Hematopoietic multipotent progenitor cell treated with erythropoietin and hydrocortisone succinate and interleukin-3 and kit ligand, for 15 days (in vitro differentiated cells): ENCODE measurements at places on chromosomes 12 and 14.

GRCh38 chr12:132310181-132311040, 19.0 kb downstream of the GALNT9 start:
- DNase-seq = no peak

- DNase-seq = no peak
These were observed 62.0 kb upstream of the SYT1 start for GRCh38 chr12:78802593-78802992.

DNA sequence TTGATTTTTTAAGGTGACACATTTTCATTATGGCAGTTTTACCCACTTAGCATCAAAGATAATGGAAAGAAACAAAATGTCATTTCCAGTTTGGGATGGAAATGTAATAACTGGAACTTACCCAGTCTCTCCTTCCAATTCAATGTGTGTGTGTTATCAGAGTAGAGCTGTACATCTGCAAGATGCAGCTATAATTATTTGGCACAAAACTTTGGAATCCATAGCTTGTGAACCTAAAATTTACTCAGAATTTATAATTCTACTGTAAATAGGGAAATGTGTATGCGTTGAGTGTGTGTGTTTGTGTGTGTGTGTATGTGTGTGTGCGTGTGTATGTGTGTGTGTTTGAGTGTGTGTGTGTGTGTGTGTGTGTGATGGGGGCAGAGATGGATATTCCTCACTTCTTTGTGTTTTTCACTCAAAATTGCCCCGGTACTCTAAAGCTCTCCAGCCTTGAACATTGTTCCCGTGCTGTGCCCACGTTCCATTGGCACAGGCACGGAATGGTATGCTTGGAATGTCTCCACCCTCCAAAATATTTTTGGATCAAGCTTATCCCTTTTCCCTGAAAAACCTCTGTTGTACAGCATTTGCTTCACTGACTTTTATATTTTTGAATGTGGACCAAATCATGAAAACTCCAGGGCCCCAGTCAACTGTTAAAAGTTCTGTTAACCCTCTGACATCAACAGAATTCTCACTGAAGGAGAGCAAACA, 150.2 kb upstream of the BMP4 start:
- DNase-seq = no peak

DNA sequence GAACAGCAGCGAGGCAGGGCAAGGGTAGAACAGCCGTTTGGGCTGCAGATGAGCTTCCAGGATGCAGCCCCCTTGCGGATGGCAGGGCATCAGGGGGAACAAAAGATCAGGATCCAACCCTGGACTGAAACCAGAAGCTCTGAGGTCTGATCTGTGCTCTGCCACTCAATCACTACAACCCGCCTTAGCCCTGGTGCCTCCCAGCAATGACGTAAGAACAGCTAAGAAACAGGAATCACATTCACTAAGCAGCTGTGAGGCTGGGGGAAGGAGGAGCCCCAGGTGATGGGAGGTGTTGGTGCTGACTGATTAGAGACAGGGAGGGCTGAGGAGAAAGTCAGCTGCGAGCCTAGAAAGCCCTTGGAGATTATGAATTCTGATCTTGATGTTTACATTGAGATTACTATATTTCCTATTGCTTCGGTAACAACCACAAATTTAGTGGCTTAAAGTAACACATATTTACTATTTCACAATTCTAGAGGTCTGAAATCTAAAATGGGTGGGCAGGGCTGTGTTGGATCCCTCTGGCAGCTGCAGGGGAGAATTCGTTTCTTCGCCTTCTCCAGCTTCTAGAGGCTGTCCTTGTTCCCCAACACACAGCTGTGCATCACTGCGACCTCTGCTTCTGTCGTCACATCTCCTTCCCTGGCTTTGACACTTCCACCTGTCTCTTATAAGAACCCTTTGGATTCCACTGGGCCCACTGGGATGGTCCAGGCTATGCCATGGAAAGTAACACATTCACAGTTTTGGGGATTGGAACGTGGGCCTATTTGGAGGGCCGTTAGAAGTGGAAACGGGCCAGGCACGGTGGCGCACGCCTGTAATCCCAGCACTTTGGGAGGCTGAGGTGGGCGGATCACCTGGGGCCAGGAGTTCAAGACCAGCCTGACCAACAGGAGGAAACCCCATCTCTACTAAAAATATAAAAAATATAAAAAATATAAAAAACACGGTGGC, 6.1 kb upstream of the CD9 start:
- DNase-seq = no peak

GRCh38 chr14:78074561-78074960, 95.6 kb upstream of the NRXN3 start:
- DNase-seq = no peak

- DNase-seq = peak; percentile 57
These were observed 156.6 kb downstream of the DAD1 start for GRCh38 chr14:22432348-22432976.

DNA sequence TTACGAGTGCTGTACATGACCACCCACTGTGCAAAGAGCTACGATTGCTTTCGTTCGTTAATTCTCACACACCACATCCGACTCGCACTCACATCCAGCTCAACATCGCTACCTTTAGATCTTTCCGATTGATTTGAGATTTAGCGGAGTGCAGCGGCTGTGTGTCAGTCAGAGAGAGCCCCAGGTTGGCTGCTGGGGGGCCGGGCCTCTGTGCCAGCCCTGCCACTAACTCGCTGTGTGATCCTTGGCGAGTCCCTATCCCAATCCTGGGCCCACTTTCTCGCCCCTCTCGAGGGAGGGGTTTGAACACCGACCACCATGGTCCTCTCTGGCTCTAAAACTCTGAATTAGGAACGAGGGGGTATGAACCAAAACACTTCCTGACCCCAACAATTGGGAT, 8.6 kb downstream of the DLK1 start:
- no peak for DNase-seq

DNA sequence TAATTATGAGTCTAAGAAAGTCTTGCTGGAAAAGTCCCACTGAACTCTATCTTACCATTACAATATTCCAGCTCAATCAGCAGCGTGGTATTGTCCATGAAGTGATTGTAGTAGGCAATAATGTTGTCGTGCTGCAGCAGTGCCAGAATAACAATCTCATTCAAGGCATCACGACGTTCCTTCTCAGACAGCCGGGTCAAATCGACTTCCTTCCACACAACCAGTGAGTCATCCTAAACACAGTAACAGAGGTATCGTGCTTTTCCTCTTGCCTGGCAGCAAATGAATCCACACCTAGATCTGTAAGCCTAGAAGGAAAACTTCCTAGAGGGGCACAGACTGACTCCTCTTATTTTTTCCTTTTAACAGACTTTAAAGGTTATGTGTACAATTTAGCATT, 2.9 kb downstream of the NEK9 start:
- DNase-seq = no peak

DNA sequence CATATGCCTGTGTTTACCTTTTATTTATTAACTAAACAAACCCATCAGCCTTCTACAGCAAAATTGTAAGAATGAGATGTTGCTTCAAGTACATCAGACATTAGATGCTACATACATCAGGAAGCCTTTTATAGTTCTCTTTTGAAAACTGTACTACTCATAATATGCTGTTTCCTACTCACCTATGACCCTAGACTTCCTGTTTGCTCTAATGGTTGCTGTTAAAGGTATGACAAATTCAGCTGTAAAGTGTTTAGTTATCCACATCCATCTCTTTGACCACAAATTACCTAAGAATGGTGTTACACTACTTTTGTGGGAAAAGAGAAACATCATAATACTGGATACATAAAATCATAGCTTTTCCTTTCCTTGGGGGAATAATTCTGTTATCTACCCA, 220.0 kb downstream of the RAD51B start:
- no peak for DNase-seq

DNA sequence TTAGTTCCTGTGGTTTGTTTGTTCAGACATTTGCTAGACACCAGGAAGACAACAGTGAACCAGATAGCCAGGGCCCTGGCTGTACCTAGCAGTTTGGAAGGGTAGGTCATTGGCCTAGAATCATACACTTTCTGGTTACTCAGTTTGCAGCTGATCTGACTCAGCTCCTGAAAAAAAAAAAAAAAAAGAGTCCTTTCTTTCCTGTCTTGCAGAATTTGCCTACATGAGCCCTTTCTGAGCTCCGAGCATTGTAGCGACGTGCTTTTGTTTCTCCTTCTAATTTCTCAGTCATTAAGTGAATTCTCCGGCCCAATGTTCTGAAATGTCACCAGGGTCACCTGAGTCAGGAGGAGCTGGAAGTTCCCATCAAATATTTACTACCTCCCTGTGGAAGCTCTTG, 2.4 kb downstream of the CABP1 start:
- DNase-seq = no peak

DNA sequence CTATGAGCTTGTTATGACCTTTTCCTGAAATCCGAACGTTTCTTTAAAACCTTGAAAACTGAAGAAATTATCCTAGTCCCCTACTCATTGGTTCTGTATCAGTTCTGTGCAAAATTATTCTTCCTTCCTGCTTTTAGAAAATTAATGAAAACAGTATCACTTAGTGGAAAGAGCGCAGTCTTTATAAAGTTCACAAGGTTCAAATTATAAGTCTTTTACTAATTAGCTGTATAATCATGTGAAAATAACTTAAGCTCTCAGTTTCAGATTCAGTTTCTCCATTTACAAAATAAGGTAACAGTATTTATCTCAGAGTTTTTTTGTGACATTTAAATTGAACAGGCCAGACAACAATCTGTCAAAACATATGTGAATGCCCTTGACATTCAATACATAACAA, 306.1 kb downstream of the ADAMTS20 start:
- DNase-seq = no peak

DNA sequence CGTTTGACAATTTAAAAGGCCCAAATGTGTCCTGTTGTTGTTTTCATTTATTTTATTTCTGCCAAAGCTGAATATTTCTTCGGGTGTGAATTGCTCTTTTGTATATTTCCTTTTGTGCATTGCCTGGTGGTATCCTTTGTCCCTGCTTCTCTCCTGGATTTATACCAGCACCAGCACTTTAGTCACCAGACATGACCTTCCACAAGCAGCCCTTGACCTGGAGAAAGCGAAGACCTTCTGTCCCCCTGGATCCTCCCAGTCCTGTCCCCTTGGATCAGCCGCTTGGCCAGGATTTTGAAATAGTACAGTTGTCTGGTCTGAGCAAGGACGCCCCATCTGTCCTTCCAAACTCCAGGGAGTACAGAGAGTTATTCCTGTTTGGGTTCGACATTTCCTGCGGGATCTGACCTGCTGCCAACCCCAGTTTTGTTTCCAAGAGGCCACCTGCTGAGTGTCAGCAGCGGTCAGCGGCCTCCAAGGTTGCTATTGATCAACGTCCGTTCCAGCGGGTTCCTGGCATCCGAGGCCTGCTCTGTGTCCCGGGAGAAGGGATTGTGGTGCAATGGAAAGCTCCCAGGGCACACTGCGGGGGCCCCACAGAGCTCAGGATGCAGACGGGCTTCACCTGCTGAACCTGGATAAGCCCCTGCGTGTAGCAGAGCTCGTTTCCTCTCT, 45.1 kb upstream of the CHGA start:
- no peak for DNase-seq

DNA sequence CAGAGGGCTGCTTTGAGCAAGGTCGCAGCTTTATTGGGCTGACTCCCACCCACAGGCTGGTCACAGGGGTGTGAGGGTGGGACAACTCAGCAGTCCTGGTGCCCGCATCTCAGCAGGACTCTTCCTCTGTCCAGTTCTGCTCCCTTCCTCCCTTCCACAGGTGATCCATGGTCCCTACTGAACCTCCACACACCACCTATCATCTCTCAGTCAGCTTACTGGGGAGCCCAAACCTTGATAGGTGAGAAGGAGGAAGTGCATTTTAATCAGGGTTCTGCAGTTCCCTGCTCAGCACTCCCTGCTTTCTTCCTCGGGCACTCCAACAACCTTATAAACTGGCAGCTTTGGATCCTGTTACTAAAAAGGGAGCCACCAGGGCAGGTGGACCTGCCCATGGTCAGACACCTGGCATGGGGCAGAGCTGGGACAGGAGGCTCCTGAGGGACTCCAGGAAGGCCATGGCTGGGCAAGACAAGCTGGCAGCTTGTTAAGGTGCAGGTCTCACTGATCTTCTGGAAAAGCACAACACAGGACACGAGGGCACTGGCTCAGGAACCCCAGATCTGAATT, 664.6 kb downstream of the BCL11B start:
- no peak for DNase-seq

- DNase-seq = no peak
These were observed at the start of gene DIO3 for GRCh38 chr14:101561145-101561896. Gene DIO3 (plus strand): TSS chr14:101561495.

- DNase-seq = no peak
These were observed 10.3 kb upstream of the PPP4R4 start for GRCh38 chr14:94163796-94164195.

DNA sequence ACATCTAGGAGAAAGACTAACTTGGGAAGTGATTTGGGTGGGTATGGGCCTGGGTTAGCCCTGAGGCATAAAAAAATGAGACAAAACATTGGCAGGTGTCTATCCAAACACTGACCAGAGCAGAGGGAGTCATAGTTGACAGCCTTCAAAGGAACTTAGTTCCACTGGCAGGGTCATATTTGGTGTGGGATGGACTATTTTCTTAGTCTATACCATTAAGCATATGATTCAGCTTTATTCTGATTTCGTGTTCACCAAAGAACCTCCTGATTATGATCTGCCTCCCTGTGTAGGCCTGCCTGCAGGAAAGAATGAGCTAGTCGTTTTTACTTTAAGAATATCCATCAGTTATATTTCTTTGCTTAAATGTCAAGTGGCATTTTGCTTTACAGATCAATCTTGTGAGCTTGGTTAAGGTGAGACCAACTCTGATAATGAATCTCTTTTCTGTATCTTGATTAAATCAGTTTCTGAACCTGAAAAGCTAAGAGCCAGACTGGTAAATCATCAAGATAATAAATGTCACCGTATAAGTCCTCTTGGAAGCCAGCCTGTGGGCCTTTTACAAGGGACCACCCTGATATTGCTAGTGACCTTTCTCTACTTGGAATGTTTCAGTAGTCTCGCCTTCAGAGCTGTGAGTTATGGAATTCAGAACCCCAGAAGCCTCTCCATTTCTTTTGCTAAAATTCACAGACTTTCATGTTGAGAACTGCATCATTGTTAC, 182.9 kb downstream of the MON2 start:
- DNase-seq = no peak

GRCh38 chr12:17802657-17803641, 287.0 kb downstream of the RERGL start:
- no peak for DNase-seq

DNA sequence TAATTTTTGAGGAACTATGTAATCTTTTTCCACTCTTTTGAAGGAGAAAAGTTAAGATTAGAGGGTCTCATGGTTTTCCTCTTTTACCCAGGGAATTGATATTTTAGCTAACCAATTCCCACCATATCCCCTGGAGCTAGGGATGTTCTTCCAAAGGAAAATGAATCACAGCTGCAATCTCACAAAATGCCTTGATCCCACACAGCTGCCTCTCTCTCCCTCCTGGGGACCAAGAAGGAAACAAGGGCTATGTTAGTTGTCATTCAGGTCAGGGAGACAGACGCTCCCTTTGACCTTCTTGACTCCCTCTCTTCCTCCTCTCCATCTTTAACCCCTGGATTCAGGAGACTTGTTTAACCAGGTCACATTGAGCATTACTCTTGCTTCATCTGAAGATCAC, 9.5 kb downstream of the DCN start:
- DNase-seq = no peak

- no peak for DNase-seq
These were observed 8.1 kb downstream of the GPR84 start for GRCh38 chr12:54356228-54356627.
